Esophagus squamous epithelium (tissue), 5 donors: ENCODE measurements at places on chromosomes 12 and 14.

GRCh38 chr12:120529641-120530417, 871 bp upstream of the COQ5 start:
- no peak for DNase-seq

- DNase-seq, result no peak
Measured at GRCh38 chr12:28830491-28830890, 318.6 kb upstream of the FAR2 start.

DNA sequence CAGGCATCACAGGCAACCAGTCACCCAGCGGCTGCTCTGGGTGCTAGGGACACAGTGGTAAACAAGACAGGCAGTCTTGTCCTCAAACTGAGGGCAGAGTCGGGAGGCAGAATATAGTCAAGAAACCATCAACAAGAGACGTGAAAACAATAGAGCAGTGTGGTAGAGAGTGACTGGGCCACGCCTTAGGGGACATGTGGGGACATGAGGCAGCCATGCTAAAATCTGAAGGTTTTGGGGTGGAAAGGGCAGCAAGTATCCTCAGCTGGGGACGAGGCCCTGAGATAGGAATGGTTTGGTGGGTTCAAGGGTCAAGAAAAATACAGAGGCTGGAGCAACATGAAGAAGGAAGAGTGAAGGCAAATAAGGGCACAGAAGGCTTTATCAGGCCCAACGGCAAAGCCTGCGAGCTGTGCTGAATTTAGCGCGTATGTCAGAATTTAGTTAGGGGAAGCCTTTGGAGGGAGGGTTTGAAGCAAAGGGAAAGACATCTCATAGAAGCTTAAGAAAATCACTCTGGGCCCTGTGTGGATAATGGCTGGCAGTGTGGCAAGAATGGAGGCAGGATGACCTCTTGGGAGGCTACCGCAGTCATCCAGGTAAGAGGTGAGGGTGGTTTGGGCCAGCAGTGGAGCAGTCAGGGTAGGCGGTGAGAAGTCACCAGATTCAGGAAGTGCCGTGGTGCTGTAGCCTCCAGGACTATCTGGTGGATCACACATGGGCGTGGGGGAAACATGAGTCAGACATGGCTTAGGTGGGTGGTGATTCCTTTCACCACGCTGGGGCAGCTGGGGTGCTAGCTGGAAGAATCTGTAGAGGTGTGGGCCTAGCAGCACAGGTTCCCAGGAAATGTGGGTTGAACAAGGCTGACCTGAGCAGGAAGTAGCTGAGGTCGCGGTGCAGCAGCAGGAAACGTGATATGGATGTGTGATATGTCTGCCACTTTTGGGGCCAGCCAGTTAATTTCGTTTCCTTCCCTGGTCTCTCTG, 3.0 kb downstream of the EVL start:
- peak; percentile 23 for DNase-seq

GRCh38 chr14:104596927-104597351, 7.6 kb downstream of the TMEM179 start:
- DNase-seq, result no peak

- no peak for DNase-seq
Measured at GRCh38 chr12:113214895-113215400, 6.3 kb upstream of the TPCN1 start.

GRCh38 chr12:118269806-118270205, 102.9 kb downstream of the TAOK3 start:
- DNase-seq, result no peak

- DNase-seq, result no peak
Measured at GRCh38 chr14:83291714-83292113, 1758.1 kb upstream of the SEL1L start.

- DNase-seq, result no peak
Measured at GRCh38 chr12:1457901-1458300, 136.5 kb downstream of the FBXL14 start.
